Epithelial cell of proximal tubule (primary cell): ENCODE measurements at places on chromosomes 7 and 10.

DNA sequence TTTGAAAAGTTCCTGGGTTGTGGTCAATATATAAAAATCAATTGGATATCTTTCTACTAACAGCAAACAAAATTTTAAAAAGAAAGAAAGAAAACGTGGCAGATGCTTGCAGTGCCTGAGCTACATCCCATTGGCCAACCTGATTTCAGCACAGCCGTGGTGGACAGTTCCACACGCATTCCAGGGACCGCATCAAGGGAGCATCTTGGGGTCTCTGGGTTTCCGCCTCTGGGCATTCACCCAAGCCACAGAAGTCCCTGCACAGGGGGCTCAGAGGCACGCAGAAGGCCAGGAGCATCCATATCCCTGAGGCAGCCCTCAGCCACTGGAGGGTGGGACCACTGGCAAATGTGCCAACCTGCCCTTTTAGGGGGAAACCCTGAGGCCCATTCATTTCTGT lies 254.5 kb upstream of the RNF32 start:
- DNase-seq, result no peak

DNA sequence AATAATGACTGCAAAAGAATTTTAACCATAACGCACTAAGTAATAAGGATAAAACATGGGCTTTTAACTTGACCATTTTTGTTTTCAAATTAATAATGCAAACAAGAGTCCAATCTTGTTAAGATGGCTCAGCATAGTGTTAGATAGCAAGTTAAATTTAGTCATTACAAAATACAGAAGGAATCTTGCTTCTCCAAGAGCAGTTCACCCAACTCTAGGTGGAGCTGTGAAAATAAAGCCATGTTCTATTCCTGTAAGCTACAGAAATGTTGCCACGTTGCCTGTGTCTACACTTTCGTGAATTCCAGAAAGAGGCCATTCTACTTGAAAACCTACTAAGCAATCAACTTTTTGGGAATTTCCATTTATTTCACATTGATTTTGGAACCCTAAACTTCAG lies 191.9 kb downstream of the SFMBT2 start:
- no peak for DNase-seq

DNA sequence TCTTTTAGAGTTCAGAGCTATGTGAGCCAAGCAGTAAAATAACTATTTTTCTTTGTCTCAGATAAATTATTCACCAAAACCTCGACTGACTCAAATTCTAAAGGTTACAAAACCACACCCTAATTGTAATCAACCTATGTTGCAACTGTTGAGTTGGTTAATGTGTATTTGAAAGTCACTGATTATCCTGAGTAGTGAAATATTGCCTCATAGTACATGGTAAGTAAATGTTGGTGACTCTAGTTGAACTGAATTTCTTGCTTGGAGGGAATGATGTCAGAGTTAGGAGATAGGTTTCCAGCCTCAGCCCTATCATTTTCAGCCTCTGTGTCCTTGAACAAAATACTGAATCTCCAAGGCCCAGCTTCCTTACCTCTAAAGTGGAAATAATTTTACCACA lies 3.0 kb upstream of the CYP2C18 start:
- peak; percentile 96 for DNase-seq

GRCh38 chr7:115106316-115106715 lies 184.4 kb downstream of the MDFIC start:
- DNase-seq, result no peak

GRCh38 chr7:97204821-97205220 lies 87.3 kb downstream of the SDHAF3 start:
- no peak for DNase-seq

- no peak for DNase-seq
Observed at GRCh38 chr7:17668122-17668521, 272.2 kb downstream of the SNX13 start.

DNA sequence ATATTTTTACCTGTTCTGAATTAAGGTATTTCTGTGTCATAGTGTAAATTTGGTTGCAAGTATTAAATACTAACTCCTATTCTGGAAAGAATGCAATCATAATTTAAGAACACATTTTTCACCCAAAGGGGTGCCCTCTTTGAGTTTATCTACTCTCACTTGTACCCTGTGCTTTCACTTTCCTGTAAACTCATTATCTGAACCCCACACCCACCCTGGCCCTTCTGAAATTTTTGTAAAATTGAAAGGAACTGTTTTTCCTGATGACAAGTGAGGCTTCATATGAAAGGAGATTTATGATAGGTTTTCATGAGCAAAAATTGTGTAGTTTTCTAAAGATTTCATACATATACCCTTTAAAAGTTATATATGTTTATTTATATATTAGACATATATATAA lies 134.5 kb downstream of the WNT2 start:
- no peak for DNase-seq

- DNase-seq, result no peak
Observed at GRCh38 chr10:77638321-77639101, 903 bp upstream of the KCNMA1 start.

DNA sequence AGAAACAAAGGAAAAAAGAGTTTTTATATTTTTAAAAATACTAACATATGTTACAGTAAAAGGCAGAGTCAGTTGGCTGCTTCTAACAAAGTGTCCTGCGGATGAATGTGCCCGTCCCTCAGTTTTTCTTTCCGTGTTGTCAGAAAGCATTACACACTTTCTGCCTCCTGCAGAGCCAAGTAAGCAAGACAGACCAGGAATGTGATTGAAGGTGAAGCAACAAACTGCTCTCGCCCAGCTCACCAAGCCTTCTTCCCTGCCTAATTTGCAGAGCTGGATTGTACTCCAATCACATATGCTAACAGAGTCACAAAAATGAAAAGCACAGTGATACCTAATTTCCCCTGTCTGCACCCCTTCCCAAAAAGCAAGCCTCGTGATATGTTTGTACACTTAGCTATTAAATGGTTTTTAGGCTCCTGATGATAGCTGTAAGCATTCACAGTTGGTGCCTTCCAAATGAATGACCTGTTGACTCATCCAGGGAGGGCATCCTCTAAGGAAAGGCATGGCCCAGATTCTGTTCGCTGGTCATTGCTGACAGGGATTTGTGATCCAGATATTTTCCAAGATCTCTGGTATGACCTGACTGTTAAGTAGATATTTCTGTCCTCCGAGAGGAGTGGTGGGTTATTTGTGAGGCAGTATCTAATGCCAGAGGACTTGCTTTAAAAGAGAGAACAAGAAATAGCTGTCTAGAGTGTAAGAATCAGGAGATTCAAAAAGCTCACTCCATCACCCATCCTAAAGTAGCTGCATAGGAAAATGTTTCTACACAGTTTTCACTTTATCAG lies 187.3 kb upstream of the PLXDC2 start:
- DNase-seq, result no peak

GRCh38 chr7:46207931-46208634 lies 287.0 kb upstream of the IGFBP3 start:
- no peak for DNase-seq

- DNase-seq, result no peak
Observed at GRCh38 chr7:153081496-153081895, 321.9 kb downstream of the ACTR3B start.

- no peak for DNase-seq
Observed at GRCh38 chr7:133742709-133743538, 384.2 kb upstream of the LRGUK start.

- DNase-seq, result no peak
Observed at GRCh38 chr7:157280216-157280841, 56.5 kb upstream of the DNAJB6 start.

- DNase-seq, result no peak
Observed at GRCh38 chr7:133551466-133551865, 298.6 kb downstream of the EXOC4 start.

DNA sequence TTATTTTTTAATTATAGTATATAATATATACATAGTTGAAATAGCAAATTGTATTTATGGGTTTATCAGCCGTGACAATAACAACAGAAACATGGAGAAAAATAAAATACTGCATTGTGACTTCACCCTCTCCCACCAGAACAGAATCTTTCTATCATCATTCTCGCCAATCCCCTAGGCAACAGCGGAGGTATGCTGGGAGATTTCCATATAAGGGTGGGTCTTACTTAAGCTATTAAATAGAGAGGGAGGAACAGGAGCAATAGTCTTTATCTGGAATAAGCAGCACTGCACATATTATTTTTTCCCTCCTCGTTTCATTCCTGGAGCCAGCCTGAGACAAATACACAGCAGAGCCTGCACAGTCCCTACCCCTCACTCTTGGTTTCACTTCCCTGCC lies 1214.9 kb downstream of the XPNPEP1 start:
- no peak for DNase-seq

GRCh38 chr10:76937181-76937600 lies 700.4 kb downstream of the KCNMA1 start:
- no peak for DNase-seq

DNA sequence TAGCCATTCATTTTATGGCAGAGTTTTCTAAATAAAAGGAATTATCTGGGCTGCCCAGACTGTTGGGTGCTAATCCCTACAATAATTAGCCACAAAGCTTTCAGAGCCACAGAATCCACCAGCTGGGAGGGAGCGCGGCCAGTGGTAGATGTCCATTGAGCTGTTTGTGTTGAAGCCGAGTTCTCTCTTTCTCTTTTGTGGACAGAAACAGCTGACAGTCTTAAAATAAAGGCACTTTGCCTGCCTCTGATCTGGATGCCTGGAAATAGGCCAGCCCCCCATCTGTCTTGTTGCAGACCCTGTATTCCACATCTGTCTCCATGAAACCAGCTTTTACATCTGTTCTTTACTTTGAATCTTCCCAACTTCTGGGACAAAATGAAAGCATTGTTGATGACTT lies 66.1 kb downstream of the MTPN start:
- DNase-seq, result no peak

- no peak for DNase-seq
Observed at GRCh38 chr7:67267914-67268313, 271.3 kb downstream of the TYW1 start.

- no peak for DNase-seq
Observed at GRCh38 chr7:27665531-27665930, 2.8 kb upstream of the HIBADH start.

DNA sequence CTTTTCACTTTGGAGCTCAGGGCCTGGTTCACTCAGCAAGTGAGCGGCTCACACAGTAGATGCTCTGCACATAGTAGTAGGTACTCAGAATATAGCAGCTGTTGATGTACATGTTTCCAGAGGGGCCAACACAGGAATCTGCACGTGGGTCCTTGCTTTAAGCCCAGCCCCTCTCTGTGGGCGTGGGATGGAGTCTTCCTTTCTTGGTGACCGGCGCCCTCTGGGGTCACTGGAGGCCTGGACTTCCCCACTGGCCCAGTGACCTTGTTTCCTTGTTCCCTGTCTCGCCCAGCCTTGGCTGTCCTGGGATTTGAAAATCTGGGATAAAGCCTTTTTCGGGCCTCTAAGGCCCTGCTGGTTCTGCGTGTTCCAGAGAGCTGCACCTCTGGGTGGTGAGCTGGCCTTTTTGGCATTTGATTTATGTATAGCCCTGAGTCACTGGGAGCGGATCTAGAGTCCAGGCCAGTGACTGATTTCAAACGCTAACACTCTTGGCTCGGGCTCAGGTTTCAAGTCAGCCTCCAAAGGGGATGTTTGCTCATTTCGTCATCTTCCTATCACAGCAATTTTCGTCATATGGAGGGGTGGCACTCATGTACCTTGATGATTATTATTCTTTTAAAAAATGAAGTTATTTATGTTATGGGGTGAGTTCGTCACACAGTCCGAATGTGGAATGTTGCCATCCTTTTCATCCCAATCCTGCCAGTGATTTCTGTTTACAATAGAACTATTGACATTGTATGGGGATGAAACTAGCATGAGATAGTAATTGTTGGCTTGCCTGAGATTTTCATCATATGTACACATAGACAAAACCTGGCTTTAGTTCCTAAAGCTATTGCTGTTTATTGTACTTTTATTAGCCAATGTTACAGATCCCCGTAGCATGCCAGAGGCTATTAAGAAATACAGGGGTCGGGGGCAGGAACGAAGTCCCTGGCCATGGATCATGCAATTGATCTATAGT lies 65.5 kb downstream of the CUX1 start:
- DNase-seq, result peak; percentile 98

DNA sequence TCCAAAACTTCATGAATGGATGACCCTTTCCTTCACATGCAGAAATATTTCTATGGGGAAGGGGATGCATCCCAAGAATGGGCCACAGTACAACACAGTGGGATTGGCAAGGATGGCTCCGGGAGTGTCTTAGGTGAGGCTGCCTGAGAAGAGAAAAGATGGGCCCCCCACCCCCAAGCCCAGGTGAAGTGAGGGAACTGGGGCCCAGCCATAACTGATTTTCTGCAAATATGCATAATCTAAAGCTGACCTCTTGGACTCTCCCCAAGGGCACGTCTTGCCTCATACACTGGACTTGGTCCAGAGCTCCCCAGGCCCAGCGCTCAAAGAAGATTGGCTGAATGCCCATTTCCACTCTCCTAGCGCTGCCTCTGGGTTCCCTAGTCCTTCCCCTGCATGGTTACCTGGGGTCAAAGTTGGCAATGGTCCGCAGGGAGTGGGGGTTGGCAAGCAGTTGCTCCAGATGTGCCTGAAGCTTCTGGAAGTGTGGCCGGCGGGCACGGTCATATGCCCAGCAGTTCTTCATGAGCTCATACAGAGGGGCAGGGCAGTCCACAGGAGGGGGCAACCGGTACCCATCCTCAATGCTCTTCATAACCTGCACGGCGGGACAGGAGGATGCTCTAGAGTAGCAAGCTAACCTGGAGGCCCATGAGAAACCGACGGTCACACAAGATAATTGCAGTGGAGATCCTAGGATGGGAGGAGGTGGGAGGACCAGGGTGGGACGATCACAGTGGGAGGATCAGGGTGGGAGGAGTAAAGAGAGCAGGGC lies 12.3 kb downstream of the ZYX start:
- no peak for DNase-seq

GRCh38 chr7:39892361-39892760 lies 57.7 kb upstream of the CDK13 start:
- no peak for DNase-seq

- DNase-seq, result no peak
Observed at GRCh38 chr7:98629001-98629431, 11.9 kb downstream of the NPTX2 start.

- no peak for DNase-seq
Observed at GRCh38 chr10:69802424-69803161, 887 bp downstream of the COL13A1 start.

GRCh38 chr10:74753442-74754211 lies 72.8 kb upstream of the KAT6B start:
- DNase-seq, result no peak
